ENCODE measurements at places on chromosomes 7 and 10.

DNA sequence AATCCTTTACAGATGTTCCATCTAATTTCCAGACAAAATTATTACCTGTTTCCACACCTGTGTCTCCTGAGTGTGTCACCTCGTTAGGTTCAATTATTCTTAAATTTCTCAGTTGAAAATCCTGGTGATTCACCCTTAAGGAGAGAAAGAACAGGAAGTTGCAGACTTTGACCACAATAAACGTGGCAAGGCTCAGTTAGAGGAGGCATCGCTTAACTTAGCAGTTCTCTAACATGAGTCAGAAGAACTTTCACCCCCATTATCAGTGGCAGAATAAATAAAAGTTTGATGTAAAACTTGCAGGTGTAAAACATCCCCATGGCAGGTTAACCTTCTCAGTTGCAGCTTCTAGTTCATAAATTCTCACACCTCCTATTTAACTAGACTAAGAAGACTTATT lies 8.3 kb downstream of the XPNPEP1 start:
- peak; percentile 84 for DNase-seq

DNA sequence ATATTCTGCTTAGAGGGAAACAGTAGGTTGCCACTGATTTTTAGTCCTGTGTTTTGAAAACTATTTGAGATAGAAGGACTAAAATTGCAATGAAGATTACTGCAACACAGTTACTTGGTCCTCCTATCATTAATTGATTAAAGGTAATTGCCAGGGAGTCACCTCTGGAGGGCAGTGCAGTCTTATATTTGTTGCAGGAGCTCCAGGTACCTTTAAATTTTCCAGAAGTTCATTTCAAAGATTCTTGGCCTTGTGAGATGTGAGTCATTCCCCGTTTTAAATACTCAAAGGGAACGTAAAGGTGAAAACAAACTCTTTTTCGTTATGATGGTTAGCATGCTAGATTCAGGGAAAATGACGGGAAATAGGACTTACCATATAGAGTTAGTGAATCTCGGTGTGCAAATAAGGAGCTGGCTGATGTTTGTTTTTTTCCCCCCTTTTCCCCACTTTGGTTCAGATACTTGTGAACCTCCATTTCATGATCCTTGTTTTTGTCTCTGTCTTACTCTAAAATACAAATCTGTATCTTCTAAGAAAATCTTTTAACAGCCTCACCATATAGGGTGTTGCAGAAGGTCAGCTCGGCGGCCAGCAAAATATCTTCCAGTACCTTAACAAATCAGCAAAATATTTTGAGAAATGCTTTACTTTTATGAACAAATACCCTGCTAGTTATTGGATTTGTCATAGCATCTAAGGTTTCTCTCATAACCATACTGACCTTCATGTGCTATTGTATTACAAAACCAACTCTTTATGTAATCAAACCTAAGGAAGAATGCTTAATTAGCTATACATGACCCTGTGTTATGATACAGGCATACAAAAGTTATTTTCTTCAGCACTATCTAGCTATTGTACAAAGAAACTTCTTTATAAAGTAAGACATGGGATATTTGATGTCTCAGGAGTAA lies 143.0 kb upstream of the HDAC9 start:
- peak; percentile 24 for DNase-seq

- DNase-seq: peak; percentile 89
Observed at GRCh38 chr7:127392566-127393367, at the start of gene ZNF800. ZNF800 (minus strand) TSS chr7:127392708; CDS start chr7:127391557, 1,151 bp downstream.

DNA sequence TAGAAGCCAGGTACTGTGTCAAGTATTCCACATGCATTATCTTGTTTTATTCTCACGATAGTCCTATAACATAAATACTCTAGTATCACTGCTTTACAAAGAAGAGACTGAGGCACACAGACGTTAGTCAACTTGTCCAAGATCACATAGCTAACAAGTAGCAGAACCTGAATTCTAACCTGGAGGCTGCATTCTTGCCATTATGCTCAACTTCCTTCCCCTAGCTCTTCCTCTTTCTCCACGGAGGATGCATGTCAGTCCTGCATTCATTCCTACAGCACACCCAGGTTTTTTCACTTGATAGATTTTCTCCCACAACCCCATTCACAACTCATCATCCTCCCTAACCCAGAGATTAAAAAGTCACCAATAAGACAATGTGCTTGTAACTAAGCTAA lies 388.5 kb upstream of the NFE2L3 start:
- no peak for DNase-seq

DNA sequence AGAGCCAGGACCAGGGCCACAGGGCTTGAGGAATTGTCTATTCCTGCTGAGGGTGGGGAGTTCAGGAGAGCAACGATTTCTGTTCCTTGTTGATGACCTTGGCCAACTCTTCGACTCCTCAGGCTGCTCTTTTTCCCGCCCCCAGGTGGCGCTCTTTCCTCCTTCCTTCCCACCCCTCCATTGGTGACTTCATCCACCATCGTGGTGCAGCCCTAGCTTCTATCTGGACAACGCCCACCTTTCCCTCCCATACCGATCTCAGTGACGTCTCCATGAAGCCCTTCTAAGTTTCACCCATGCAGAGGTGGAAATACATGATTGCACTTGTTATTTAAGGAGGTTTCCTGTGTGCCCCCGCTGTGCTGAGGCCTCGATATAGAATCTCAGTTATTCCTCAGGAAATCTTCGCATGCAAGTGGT lies 22.1 kb upstream of the CARD11 start:
- DNase-seq: peak; percentile 59

- DNase-seq: no peak
Observed at GRCh38 chr10:47241946-47242867, 57.8 kb upstream of the GDF10 start.

GRCh38 chr10:79021331-79021907 lies 47.3 kb upstream of the ZMIZ1 start:
- no peak for DNase-seq

- DNase-seq: no peak
Observed at GRCh38 chr10:98110356-98110755, 24.1 kb upstream of the R3HCC1L start.

DNA sequence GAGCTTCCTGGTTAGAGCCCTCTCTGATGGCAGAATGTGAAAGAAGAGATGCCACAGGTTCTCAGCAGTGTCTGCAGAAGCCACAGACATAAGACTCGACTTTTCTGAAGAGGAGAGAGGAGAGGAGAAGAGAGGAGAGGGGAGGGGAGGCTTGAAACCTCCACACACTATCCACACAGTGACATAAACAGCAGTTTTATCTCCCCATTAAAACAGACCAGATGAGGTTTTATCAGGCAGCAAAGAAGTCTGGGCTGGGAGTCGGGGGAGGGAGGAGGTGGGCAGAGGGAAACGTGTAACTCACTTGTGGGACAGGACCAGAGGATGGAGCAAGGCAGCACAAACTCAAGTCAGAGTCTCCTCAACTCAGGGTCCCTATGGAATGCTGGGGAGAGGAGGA lies 76.5 kb downstream of the XPNPEP1 start:
- DNase-seq: no peak

DNA sequence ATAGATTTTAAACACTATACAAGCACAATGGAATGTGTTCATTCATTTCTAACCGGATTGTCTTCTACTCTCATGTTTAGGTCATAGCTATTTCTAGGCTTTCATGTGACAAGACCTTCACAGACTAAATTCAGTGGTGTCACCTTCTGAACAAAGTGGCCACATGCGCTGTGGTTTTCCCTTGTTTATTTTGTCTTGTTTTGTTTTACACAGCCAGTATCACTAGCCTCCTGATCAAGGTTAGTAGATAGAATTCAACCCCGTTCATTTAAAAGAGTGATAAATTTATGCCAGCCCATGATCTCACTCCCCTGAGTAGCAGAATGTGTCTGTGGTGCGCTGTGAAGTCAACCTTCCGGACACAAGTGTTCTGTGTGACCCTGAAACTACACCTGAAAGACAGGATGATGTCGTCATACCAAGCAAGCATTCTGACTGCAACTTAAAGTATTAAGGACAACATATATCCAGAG lies 209.1 kb downstream of the CREB5 start:
- DNase-seq: no peak

- no peak for DNase-seq
Observed at GRCh38 chr10:75654171-75654771, 222.8 kb downstream of the LRMDA start.

DNA sequence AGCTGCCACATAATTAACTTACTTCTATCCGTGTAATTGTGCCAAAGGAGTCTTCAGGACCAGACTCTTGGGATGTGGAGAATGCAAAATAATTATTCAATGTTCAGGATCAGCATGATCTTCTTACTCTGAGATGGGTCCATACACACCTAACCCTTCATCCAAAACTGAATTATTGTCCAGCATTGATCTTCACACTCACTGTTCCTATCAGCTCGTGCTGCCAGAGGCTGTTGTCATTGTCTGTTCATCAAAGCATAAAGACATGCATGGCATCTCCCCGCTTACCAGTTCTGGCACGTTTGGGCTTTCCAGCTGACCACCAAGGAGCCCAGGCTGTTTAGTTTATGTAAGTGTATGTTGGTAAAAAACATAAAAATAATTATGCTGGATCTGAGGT lies 1090.7 kb downstream of the DNAJB9 start:
- DNase-seq: no peak
